Erythroblast (primary cell): ENCODE measurements at places on chromosomes 1 and 21.

GRCh38 chr21:31566064-31566463, 93.4 kb upstream of the SOD1 start:
- DNase-seq = no peak

DNA sequence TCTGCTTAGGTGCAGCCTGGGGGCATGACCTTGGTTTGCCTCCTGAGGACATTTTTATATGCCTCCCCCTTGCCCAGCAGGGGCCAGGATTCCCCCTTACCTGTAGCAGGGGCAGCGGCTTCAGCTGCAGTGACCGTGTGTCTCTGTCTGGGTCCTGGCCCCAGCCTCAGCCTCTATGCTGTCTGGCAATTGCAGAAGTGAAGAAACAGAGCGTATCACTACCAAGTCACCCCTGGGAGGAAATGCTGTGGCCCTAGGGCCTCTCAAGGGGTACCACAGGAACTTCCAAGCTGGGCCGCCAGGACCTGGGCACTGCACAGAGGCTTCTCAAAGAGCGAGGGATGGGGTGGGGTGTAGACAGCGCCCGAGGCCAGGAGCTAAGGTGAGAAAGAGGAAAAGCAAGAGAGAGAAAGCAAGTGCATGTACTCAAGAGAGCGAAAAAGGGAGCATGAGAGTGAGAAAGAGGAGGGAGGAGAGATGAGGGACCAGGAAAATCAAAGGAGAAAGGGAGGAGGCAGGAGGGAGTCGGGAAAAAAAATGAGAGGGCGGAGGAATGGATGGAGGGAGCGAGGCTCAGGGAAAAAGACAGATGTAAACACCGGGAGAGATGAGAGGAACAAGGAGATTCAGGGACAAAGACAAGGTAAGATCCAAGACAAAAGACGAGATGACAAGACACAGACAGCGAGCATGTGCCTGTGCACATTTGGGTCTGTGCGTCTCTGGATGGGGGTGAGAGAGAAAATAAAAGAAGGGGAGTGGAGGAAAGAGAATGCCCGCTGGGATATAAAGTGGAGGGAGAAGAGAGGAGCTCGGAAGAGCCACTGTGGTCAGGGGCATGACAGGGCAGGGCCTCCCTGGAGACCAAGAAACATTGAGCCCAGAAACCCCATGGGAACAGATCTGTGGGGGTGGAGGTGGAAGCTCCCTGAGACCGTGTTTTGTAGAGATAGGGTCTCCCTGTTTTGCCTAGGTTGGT, at the start of gene PTAFR:
Gene PTAFR, minus strand, starts transcription at position 199 of the 979 bp plus-strand sequence. CDS start 25,669 bp downstream, outside the sequence.
- no peak for DNase-seq

DNA sequence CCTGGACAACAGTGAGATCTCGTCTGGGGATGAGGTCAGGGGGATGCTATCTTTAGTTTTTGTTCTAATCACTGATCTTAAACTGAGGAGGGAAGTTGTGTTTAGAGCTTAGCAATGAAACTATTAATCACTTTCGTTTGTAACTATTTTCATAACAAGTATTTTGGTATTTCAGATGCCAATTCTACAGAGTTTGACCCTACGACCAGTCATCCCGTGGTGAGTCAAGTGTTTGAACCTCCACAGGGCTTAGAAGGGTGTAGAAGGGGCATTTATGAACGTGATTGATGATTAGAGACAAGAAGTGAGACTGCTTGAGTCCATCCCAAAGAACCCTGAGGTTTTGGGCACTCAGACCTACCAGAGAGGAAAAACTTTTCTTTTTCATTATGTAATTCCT, 15.6 kb downstream of the SLFNL1 start:
- DNase-seq = no peak

DNA sequence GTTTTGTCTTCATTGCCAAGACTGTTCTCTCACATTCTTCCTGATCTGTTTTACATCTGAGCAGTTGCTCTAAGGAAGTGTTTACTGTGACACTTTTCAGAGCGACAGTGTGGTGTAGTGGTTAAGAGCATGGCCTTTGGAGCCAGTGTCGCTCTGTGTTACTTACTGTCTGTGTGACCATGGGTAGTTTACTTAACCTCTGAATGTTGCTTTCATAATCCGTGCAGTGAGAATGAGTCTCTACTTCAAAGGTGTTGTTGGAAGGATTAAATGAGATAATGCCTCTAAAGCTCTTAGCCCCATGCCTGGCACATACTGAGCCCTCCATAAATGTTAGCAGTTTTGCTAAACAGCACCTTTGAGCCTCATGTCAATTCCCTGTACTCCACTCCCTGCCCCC, 35.9 kb upstream of the ZFP69B start:
- DNase-seq = no peak

- DNase-seq = no peak
These were observed 203.1 kb upstream of the GALNT2 start for GRCh38 chr1:229863651-229864545.

DNA sequence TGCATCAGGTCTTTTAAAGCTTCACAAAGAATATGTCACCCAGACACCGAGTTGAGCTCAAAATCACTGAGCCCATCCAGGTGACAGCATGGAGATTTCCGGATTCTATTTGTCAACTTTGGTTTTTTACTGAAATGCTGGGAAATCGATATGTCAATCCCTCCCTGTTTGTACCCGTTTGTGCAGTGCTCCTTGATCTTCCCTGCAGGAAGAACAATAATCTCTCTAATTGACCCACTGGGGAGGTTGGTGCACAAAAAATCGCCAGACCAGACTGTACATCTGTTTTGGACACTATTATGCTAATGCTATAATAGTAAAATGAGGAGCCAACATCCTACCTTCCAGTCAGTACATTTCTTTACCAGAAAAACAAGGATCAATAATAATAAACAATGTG, 1.8 kb downstream of the BARHL2 start:
- DNase-seq = no peak

DNA sequence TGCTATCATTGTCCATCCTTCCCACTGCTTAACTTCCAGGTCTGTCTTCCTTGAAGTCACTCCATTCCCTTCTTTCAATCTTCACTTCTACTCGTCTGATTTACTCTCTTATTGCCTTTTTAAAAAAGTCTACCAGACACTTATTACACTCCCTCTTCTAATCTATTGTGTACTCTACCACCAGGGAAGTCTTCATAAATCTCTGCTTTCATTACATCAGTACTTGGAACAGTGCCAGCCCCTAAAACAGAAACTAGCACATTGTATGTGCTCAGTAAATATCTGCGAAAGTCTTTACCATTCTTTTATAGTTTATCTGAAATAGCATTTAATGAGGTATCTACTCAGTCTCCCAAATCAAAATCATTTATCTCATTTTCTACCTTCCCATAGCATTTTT, 236.4 kb downstream of the USH2A start:
- DNase-seq = no peak

DNA sequence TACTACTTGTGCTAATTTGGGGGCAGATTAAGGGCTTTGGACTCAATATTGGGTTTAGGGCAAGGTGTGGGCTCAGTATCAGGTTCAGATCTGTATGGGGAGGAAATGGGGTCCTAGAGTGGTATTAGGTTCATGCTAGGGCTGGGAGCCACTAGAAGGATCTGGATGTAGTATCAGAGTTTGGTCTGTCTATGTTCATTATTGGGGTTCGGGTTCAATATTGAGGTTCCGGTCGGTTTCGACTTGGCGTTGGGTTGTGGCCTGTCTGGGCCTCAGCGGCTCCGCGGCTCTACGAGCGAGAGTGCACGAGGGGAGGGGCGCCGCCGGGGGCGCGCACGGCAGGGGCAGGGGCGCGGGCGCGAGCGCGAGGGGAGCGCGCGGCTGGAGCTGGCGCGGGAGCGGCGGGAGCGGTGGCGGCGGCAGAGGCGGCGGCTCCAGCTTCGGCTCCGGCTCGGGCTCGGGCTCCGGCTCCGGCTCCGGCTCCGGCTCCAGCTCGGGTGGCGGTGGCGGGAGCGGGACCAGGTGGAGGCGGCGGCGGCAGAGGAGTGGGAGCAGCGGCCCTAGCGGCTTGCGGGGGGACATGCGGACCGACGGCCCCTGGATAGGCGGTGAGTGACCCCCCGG, at the start of gene PTPRF:
Gene PTPRF, plus strand, starts transcription at position 401 of the 624 bp plus-strand sequence. CDS start 14,193 bp downstream, outside the sequence.
- peak; percentile 61 for DNase-seq

- no peak for DNase-seq
These were observed 157.0 kb upstream of the CACNA1E start for GRCh38 chr1:181326348-181326747.

- DNase-seq = no peak
These were observed 182.6 kb downstream of the TGFB2 start for GRCh38 chr1:218527737-218528136.

DNA sequence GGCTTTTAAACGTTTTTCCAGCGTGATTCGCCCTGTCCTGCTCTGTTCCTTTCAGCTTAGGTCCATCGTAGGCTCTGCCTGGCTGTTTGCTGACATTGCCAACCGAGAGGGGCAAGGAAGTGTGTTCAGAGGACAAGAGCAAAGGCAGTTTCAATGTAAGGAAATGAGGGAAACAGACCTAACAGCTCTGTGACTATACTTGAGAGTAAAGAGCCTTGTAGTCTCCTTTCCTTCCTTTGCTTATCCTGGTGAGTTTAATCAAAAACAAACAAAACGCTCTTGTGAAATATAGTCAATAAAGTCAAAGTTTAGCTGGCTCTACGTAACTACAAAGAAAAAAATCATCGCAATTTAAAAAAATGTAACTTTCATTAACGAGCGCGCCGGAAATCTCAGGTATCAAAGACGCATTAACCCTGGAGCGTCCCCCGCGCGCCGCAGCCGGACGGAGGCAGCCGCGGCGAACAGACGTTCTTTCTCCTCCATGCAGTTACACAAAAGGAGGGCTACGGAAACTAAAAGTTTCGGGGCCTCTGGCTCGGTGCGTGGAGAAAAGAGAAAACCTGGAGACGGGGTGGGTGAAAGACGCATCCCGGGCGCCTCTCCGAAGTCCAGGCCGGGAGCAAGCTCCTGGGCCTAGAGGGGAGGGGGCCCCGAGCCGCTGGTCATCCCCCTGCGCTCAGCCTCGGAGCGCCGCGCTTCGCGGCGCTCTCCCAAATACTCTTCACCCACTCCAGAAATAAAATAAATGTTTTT, 617 bp upstream of the ADGRL2 start:
- DNase-seq = no peak

DNA sequence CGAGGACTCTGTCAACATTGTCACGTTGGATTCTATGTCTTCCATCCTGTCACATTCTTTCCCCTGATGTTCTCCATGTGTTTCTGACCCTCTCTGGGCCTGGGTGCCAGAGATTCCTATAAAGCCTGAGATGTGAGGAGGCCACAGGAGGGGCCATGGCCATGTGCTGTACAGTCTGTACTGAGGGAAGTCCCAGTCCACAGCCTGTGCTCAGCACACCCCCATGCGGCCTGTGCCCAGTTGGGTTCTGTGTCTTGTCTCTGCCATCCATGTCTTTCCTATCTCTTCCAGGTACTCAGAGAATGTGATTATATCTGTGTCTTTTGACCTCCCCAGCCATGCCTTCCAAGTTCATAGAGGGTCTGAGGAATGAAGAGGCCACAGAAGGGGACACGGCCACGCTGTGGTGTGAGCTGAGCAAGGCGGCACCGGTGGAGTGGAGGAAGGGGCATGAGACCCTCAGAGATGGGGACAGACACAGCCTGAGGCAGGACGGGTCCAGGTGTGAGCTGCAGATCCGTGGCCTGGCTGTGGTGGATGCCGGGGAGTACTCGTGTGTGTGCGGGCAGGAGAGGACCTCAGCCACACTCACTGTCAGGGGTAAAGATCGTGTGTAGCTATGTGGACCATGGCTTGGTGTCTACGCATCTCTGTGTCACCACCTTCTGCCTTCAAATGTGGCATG, 86.1 kb downstream of the OBSCN start:
- DNase-seq = no peak

GRCh38 chr1:184686540-184686939, 68.1 kb downstream of the EDEM3 start:
- no peak for DNase-seq
